ENCODE measurements at places on chromosomes 4 and X.
A peak's percentile ranks its signal among the peaks of the same experiment; 100 is the strongest.

DNA sequence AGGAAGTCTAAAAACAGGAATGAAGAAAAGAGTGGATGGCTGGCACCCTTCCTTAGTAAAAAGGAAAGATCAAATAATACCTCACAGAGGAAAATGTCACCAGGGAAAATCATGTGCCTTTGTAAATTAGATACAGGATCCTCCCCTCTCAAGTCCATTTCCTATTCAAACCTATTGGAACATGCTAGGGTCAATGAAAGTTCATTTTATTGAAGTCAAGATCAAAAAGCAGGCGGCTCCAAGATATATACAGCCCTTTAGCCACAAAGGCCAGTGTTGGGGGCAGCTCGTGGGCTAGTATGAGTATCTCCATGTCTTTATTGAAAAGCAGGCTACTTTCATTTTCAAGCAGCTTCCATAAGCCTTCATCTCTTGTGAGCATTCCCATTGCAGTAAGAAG lies 141.1 kb downstream of the QDPR start:
- DNase-seq = no peak

- DNase-seq = no peak
Observed at GRCh38 chr4:67084783-67085182, 460.5 kb downstream of the CENPC start.

GRCh38 chrX:134727363-134727762 lies 69.1 kb upstream of the PLAC1 start:
- no peak for DNase-seq

DNA sequence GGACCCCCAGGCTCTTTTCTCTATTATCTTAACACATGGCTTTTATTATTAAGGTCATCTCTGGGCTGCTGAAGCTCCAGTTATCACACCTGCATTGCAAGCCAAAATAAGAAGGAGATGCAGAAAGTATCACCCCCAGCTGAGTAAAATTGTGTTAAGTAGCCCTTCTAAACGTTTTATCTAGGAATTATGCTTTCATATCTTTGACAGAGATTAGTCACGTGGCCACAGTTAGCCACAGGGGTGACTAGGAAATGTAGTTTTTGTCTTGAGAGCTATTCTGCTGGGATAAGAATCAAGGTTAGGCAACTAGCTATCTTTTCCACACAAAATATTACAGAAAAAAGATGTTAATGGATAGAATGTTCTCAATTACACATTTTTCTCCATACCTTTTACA lies 102.1 kb downstream of the ANXA3 start:
- peak; percentile 69 for DNase-seq

DNA sequence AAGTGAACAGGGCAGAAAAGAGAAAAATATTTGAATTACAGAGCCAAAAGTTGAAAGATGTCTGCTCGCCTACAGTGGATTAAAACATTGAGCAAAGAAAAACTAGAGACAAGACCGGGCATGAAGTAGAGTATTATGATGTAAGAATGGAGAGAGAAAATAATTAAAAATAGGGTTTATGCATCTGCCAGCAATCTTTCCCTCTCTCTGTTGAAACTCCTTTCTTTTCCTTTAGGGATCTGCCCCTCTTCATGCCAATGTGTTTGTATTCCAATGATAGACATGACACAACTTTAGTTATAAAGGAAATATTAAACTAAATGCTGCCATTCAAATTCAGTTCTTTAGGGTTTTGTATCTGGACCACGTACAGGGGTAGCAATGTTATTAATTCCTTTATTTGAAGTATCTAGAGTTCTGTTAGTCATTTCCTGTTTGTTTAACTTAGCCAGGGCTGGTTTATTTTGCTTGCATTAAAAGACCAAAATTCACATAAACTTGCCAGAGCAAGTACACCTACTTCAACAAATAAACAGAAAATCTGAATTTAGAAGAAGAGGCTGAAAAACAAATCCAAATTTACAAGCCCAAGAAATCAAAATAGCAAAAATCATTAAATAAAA lies 202.6 kb downstream of the SPOCK3 start:
- DNase-seq = peak; percentile 7

DNA sequence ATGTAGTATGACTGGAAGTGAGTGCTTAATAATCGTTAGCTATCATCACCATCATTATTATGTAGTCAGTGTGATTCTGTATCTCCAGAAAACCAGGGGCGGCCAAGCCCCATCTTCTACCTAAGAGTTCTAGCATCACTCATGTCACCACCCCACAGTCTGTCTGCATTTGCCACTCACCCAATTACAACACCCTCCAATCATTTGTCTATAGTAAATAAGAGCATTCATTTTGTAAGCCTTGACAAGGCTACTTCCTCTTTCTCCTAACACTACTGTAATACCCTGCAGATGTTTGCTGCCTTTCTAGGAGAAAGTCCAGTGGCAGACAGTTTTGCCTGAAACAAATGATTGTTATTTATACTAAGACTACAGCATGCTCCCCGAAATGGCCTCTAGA lies 15.8 kb upstream of the IL21 start:
- no peak for DNase-seq

- peak; percentile 74 for DNase-seq
Observed at GRCh38 chr4:40309250-40309774, 25.8 kb upstream of the CHRNA9 start.

DNA sequence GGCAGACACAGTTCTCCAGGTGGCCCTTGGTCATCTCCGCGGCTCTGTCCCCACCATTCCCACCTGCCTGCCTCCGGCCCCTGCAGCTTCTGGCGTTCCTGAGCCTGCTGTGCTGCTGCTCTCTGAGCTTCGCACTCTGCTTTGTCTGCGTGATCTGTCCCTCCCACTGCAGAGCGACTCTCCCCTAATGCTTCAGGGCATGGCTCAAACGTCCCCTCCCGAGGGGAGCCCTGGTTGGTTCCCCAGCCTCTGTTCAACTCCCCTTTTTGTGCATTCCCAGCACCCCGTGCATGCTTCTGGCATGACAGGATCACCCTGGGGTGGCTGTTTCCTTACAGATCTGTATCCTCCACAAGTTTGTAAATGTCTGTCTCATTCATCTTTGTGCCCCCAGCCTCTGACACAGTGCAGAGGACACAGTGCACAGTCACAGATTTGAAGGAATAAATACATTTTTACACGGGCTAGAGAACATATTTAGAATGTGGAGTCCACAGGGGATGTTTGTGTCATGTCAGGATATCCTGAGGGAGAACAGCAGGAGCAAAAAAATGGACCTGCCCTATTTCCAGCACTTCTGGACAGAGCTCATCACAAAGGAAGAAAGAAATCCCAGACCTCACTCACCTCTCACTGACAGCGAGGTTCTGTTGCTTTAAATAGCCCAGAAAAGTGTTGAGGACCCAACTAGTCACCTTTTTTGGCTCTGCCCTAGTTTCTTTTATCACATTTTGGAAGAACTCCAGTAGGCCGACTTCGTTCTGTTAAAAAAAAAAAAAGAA lies 72.6 kb downstream of the GATB start:
- peak; percentile 25 for DNase-seq

GRCh38 chrX:112839856-112840255 lies 775 bp downstream of the AMOT start:
- no peak for DNase-seq

DNA sequence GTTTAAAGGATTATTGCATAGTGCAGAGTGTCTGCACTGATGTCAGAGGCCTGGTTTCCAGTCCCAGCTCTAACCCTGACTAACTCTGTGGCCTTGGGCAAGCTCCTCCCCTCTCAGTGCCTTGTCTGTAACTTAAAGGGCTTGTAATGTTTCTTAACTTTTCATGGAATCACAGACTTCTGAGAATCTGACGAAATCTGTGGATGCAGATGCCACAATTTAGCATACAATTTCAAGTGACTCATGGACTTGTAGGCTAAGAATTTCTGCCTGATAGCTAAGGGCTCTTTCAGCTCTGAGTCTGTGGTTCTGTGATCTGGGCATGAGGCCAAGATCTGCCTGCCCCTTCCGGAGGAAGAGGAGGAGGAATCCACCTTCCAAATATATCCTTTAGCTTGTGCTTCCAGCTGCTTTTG lies 236.9 kb downstream of the AR start:
- peak; percentile 69 for DNase-seq

- DNase-seq = no peak
Observed at GRCh38 chrX:44144177-44144945, 171.2 kb upstream of the NDP start.

GRCh38 chr4:25113915-25114904 lies 46.0 kb downstream of the SEPSECS start:
- peak; percentile 57 for DNase-seq

DNA sequence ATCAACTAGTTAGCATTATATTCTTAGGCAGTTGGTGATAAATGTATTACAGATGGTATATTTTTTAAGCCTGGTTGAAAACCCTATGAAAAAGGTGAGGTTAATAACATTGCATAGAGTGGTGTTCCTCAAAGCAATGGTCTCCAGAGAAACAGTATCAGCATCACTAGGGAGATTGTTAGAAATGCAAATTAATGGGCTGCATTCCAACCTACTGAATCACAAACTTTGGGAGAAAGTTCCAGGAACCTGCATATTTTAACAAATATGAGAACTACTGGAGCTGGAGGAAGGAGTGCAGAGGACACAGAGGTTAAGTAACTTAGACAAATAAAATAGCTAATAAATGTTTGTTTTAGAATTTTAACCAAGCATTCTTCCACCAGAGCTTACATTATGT lies 166.9 kb upstream of the PCDH10 start:
- peak; percentile 21 for DNase-seq

- DNase-seq = no peak
Observed at GRCh38 chr4:159042097-159042605, 60.7 kb upstream of the RAPGEF2 start.

DNA sequence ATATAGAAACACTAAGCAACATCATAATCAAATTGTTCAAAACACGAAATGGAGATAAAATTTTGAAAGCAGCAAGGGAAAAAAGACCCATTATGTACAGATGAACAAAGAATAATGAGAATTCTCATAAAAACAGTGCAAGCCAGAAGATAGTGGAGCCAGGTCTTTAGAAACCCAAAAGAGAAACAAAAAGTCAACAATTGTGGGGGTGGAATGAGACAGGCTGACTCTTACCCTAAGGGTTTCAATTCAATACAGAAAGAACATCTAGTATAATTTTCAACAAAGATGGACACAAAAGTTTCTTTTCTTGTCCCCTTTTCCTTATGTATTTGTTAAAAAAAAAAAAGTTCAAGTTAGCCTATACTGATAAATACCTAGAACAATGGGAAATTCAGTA lies 34.0 kb upstream of the MAGEB2 start:
- DNase-seq = no peak

GRCh38 chr4:81380437-81380836 lies 91.3 kb downstream of the RASGEF1B start:
- DNase-seq = no peak

GRCh38 chrX:11733614-11734013 lies 24.4 kb upstream of the MSL3 start:
- DNase-seq = no peak

GRCh38 chr4:98604723-98605122 lies 53.7 kb downstream of the TSPAN5 start:
- peak; percentile 69 for DNase-seq

DNA sequence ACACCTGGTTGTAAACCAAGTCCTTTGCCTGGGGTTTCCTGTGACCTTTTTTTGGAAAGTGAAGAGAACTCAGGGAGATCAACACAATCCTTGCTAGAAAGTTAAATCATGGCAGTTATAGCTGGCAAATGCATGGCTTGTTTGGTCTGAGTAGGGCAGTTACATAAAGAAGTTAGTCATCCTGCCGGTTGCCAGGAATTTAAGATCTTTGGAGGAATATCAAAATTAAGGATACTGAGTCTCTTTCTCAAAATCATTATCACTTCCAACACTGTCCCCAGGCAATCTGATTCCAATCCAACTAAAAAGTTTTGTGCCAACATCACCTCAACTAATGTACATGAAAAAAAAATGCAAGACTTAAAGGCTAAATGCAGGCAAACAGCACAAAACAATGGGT lies 40.3 kb downstream of the C4orf54 start:
- DNase-seq = no peak

DNA sequence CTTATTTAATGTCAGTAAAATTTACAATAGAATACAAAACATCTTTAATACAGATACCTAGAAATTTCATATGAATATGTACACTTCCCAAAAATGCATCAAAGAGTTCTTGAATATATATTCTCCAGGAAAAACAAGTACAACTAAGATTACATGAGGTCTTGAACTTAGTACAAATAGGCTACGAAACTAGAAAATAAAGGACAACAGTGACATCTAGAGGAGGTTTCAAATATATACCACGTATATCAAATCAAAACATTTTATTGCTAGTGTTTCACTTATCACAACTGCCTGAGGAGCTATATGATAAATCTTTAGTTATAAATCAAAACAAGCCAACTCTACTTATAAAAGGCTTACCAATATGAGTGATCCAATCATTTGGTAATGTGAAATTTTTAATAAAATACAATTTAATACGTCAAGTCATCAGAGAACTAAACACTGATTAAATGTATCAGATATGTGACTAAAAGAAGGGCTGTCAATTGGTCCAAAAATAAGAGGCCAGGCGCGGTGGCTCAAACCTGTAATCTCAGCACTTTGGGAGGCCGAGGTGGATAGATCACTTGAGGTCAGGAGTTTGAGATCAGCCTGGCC lies 36.6 kb downstream of the ANAPC10 start:
- peak; percentile 61 for DNase-seq

GRCh38 chr4:2126309-2127043 lies 67.3 kb downstream of the NAT8L start:
- no peak for DNase-seq

DNA sequence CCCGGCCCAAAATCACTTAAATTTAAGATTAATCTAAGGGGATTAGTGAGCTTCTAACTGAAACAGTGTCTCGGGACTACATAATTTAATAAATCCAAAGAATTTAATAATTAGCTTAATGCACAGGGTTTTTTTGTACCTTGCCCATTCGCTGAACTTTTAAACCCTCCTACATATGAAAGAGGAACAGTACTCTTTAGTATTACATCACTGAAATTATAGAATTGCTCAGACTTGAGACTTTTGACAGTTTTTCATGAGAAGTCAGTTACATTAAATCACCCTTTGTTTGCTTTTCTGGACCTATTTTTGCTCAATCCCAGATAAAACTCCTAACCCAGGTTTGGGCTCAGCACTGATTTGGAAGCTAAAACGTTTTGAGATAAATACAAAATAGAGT lies 2.4 kb upstream of the TADA2B start:
- no peak for DNase-seq

- peak; percentile 25 for DNase-seq
Observed at GRCh38 chrX:114841051-114841450, 176.4 kb downstream of the IL13RA2 start.

DNA sequence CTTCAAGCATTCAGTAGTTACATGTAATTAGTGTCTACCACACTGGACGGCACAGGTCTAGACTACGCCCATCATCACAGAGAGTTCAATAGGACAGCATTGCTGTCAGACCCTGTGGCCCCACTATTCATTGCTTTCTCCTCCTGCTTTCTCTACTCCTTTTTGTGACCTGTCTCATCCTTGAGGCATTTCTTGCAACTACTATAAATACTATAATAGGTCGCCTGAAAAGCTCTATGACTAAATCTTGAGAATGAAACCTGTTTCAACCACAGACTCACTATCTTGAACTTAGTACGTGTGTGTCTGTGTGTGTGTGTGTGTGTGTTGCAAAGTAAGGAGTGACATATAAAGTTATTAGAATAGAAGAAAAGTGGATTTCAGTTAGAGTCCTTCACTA lies 252.9 kb upstream of the KLF3 start:
- peak; percentile 27 for DNase-seq
